ENCODE measurements at places on chromosomes 6 and 20. TPM values are rescaled to one million over a fixed set of nuclear protein-coding genes. Genes with fewer than 3 reads are reported as not detected.

- DNase-seq: no peak
- H3K4me3 ChIP-seq: no peak overlapping the region
- no peaks in the 10 kb centered on the region for H3K4me1 ChIP-seq
Observed at GRCh38 chr6:7100753-7101081, 7.0 kb upstream of the RREB1 start.

DNA sequence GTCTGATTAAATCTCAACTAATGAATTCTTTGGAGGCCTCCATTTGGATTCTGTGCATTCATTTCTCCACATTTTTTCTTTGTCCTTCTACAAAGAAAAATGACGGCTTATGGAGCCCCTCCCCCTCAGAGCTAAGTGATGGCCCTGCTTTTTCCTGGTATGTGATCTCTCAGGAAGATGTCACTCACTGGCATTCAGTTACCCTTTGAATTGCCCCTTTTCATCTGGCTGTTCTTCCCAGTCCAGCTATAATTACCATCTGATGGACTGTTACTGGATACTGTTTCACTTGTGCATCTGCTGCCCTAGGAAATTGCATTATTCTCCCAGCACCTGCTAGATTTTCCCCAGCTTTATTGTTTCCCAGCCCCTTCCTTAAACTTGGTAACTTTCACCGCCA, 151.9 kb downstream of the CFAP61 start:
- H3K27me3 ChIP-seq: peaks cover 18% of the 10 kb centered on the region
- H3K4me1 ChIP-seq: no peaks in the 10 kb centered on the region

- H3K36me3 ChIP-seq: no peaks in the 10 kb centered on the region
- no peaks in the 10 kb centered on the region for H3K27me3 ChIP-seq
- H3K4me3 ChIP-seq: no peak overlapping the region
Observed at GRCh38 chr6:5729813-5730517, 276.8 kb downstream of the NRN1 start.

DNA sequence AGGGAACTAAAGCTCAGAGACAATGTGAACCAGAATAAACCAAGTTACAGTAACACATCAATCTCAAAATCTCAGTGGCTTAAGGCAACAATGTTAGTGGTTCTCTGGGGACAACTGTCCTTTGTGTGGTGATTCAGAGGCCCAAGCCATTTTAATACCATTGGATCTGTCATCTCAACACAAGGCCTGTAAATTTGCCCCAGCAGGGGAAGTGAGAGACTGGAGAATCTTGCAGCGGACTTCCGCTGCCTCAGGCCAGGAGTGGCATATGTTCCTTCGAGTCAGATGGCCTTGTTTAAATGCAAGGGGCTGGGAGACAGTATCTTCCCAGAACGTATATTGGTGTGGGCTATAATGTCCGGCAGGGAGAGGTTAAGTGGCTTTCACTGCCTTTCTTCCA, 126.0 kb downstream of the CD83 start:
- peaks cover 7% of the 10 kb centered on the region for H3K36me3 ChIP-seq
- DNase-seq: no peak
- H3K4me1 ChIP-seq: peaks cover 11% of the 10 kb centered on the region
- no peak overlapping the region for H3K4me3 ChIP-seq
- H3K27me3 ChIP-seq: no peaks in the 10 kb centered on the region
- H3K27ac ChIP-seq: no peak overlapping the region

GRCh38 chr20:36399147-36399968, 93.2 kb downstream of the DLGAP4 start:
- no peak overlapping the region for H3K27ac ChIP-seq
- H3K27me3 ChIP-seq: peaks cover 36% of the 10 kb centered on the region
- peak; percentile 65 for DNase-seq
- H3K4me1 ChIP-seq: no peaks in the 10 kb centered on the region
- no peaks in the 10 kb centered on the region for H3K36me3 ChIP-seq

DNA sequence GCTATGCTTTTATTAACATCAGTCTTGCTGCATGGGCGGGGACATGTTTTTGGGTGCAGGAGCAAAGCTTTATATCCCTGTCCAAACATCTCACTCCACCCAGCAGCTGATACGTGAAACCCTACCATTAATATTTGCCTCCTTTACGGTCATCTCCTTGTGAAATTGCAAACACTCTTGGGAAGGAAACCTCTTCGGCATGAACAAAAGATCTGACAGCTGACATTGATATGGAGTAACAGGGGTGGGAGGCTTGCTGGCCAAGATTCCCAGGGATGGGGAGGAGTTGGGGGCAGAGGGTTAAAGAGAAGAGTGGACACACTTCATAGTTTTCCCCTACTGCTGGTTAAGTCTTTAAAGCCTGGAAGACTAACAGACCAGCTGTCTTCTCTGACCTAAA, 22.2 kb upstream of the VEGFA start:
- no peak for DNase-seq
- H3K27me3 ChIP-seq: peaks cover 16% of the 10 kb centered on the region
- H3K4me3 ChIP-seq: no peak overlapping the region
- H3K36me3 ChIP-seq: no peaks in the 10 kb centered on the region
- no peak overlapping the region for H3K27ac ChIP-seq

GRCh38 chr6:154219250-154219649, 137.4 kb downstream of the IPCEF1 start:
- H3K27me3 ChIP-seq: no peaks in the 10 kb centered on the region
- no peak for DNase-seq
- H3K36me3 ChIP-seq: no peaks in the 10 kb centered on the region
- peaks cover 67% of the 10 kb centered on the region for H3K4me1 ChIP-seq
- H3K27ac ChIP-seq: no peak overlapping the region

DNA sequence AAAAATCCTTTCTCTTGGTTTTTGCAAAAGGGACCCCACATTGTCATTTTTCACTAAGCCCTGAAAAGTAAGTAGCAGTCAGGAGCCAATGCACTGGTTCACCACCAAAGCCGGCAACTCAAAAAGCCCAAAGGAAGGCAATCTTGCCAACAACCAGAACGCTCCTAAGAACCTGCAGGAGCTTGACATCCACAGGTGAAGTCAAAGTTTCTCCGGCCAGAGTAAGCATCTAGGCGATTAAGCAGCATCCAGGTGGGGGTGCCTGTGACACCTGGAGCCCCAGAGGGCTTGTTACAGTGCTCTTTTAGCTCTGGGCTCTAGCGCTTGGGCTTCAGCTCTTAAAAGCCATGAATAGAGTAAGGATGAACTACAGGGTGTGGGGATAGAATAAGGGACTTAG, 36.1 kb downstream of the SLC35D3 start:
- DNase-seq: no peak
- H3K4me1 ChIP-seq: peaks cover 8% of the 10 kb centered on the region
- no peak overlapping the region for H3K27ac ChIP-seq
- H3K27me3 ChIP-seq: peaks cover 27% of the 10 kb centered on the region
- H3K36me3 ChIP-seq: no peaks in the 10 kb centered on the region

GRCh38 chr6:43242908-43243663, at the start of gene TTBK1:
Gene TTBK1 (plus strand): TSS chr6:43243481. CDS start chr6:43246661, 3,180 bp downstream.
- DNase-seq: peak; percentile 41
- no peak within 1 kb of the TSS for H3K27ac ChIP-seq

GRCh38 chr20:47451602-47451904, 50.1 kb upstream of the NCOA3 start:
- DNase-seq: no peak
- no peak overlapping the region for H3K4me3 ChIP-seq
- H3K4me1 ChIP-seq: peaks cover 52% of the 10 kb centered on the region
- no peaks in the 10 kb centered on the region for H3K36me3 ChIP-seq
- no peak overlapping the region for H3K27ac ChIP-seq
- H3K27me3 ChIP-seq: no peaks in the 10 kb centered on the region

GRCh38 chr20:47071646-47072185, 177.1 kb downstream of the EYA2 start:
- no peak for DNase-seq
- H3K27ac ChIP-seq: no peak overlapping the region
- no peak overlapping the region for H3K4me3 ChIP-seq
- H3K4me1 ChIP-seq: no peaks in the 10 kb centered on the region

DNA sequence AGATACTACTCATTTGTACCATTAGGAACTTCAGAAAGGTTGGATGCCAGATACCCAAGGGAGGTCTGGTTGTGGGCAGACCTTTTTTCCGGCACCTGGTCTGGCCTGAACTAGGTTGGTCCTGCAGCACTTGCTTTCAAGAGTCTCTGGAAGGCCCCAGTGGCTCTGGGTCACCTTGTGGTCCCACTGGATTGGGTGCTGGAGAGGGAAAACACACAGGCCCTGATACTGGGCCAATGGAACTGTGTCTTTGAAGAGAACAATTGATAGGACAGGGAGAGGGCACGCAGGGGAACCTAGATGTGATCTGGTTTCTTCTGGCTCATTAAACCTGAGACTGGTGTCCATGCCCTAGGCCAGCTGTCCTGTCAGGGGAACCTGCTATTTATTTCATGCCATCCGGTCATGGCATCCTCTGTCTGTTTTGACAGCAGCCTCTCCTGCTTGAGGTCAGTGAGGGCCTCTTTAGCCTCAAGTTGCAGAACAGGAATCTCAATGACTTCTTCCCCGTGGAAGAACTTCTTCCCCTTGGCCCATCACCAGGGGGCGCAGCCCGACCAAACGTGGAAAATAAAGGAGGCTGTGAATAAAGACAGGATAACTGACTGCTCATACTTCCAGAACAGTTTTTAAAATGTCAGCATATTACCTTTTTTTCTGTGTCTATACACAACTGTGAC, 25.0 kb downstream of the TAF8 start:
- peak; percentile 73 for DNase-seq
- H3K27ac ChIP-seq: no peak overlapping the region
- H3K27me3 ChIP-seq: no peaks in the 10 kb centered on the region
- H3K36me3 ChIP-seq: peaks cover 8% of the 10 kb centered on the region

GRCh38 chr6:119040636-119041035, 37.8 kb downstream of the FAM184A start:
- DNase-seq: no peak
- no peaks in the 10 kb centered on the region for H3K36me3 ChIP-seq
- H3K4me1 ChIP-seq: peaks cover 22% of the 10 kb centered on the region
- H3K27me3 ChIP-seq: no peaks in the 10 kb centered on the region

GRCh38 chr6:121791396-121792315, 356.2 kb downstream of the GJA1 start:
- no peak overlapping the region for H3K4me3 ChIP-seq
- DNase-seq: no peak
- no peaks in the 10 kb centered on the region for H3K4me1 ChIP-seq
- no peak overlapping the region for H3K27ac ChIP-seq
- H3K27me3 ChIP-seq: no peaks in the 10 kb centered on the region

DNA sequence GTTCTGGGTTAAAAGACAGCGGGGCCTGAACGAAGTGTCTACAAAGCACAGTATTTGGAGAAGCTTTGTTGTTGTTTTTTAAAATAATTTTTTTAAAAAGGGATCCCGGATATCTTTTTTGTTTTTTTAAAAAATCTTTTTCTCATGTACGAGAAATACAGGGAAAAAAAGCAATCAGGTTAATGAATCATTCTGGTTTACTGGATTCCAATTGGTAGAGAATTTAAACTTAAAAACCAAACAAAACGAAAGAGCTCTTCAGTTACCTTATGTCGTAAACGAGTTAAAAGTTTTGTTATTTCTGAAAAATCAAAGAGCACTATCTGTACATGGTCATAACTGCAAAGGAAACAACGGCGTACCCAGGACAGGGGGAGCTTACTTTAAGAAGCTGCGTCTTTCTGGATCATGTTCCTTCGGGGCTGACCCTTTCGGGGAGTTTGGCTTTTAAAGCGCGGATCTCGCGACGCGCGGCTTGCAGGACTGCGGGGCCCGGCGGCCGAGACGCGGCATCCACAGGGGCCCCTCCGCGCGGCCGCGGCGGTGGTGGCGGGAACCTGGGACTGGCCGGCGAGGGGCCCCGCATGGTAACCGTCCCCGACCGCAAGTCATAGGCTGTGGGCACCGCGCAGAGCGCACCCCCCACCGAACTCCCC, 927 bp downstream of the IL20RA start:
- H3K27ac ChIP-seq: no peak overlapping the region
- peak overlapping the region; percentile 90 for H3K4me3 ChIP-seq

GRCh38 chr20:23826541-23827021, at the start of gene CST2:
Gene CST2 (minus strand): TSS chr20:23826729. CDS start chr20:23826660, 69 bp downstream.
- no peak for DNase-seq
- H3K4me1 ChIP-seq: no peaks in the 10 kb centered on the region
- no peak within 1 kb of the TSS for H3K27ac ChIP-seq
- H3K27me3 ChIP-seq: peaks cover 4% of the 10 kb centered on the region
- H3K4me3 ChIP-seq: no peak within 1 kb of the TSS

DNA sequence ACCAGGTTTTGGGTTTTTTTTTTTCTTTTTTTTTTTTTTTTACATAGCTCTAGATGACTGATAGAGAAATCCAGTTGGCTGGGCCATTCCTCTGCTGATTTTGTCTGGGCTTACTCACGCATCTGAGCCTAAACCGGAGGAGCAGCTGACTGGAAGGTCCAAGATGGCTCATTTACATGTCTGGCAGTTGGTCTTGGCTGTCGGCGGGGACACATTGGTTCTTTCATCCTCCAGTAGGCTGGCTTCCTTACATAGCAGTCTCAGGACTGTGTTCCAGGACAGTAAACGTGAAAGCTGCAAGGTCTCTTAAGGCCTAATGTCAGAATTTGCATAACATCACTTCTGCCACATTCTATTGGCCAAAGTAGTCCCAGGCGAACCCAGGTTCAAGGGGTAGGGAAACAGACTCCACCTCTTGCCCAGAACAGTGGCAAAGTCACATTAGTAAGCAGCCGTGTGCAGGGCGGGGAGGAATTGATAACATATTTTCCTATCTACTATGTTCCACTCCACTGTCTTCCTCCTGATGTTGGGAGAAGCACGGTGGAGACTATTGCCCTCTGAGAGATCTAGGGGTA, 87.0 kb downstream of the CDH22 start:
- H3K4me1 ChIP-seq: no peaks in the 10 kb centered on the region
- no peak for DNase-seq
- H3K36me3 ChIP-seq: no peaks in the 10 kb centered on the region
- no peak overlapping the region for H3K4me3 ChIP-seq

DNA sequence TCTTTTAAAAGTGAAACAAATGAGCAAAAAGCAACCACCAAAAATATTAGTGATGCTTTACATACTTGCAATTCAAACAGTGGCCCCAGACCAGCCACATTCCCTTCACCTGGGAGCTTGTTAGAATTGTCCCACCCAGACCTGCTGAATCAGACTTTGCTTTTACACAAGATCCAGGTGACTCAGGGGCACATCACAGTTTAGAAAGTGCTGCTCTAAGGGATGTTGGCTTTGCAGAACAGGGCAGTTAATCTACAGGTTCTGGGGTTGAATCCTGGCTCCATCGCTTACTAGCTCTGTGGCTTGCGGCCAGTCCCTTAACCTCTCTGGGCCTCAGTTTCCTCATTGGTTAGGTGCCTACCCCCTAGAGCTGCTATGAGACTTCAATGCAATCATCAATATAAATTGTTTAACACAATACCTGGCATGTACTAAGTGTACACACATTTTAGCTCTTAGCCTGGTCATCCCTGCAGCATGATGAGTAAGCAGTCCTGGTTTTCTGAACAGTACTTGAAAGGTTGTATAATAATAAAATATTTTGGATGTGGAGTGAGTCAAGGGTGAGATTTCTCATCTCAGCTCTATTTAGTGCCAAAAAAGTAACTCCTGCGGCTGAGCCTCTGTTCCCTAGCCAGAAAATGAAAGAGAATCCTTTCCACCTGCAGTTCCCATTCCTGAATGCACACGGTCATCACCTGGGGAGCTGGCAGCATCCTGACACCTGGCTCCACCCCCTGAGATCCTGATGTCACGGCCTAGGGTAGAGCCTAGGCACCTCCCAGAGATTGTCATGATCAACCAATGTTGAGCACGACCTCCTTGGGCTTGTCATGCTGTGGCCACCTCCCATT, 162.7 kb downstream of the ANKRD60 start:
- DNase-seq: no peak
- no peaks in the 10 kb centered on the region for H3K4me1 ChIP-seq
- H3K4me3 ChIP-seq: no peak overlapping the region
- no peak overlapping the region for H3K27ac ChIP-seq

Gene POPDC3
- total RNA-seq: not detected

Gene NNAT
- total RNA-seq: 0.93 TPM

Gene TUBB2A
- total RNA-seq: 2.3 TPM

Gene CEP250
- 45.1 TPM for total RNA-seq

Gene SLA2
- 44.9 TPM for total RNA-seq

Gene VGLL2
- total RNA-seq: not detected

Gene SAPCD1
- 15.7 TPM for total RNA-seq

Gene FUCA2
- 10.4 TPM for total RNA-seq

Gene SRMS
- not detected for total RNA-seq

Measured in activated T-cell treated with anti-CD3 and anti-CD28 coated beads, Interleukin-2, amount 50 U/mL, for 72 hours (primary cell).